ENCODE measurements at places on chromosomes 3 and 15.
A peak's percentile ranks its signal among the peaks of the same experiment; 100 is the strongest.

GRCh38 chr3:136882571-136882970 is 20.6 kb downstream of the NCK1 start:
- DNase-seq = no peak

DNA sequence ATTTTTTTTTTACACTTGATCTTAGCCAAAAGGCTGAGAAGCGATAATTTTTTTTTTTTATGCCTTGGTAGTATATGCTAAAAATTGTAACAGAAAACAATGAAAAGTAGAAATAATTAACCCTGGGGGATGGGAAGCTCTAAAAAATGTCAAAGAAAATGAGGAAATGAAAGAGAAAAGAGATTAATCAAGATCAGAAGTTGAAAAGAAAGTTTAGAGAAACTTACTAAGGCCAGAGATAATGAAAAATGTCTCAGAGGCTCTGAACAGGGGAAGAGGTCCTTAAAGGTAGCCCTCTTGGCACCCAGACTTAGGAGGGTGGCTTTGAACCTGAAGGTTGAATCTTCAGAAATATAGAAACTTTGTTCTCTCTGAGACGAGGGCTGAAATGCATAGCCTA is 58.6 kb upstream of the ZBED2 start:
- no peak for DNase-seq

DNA sequence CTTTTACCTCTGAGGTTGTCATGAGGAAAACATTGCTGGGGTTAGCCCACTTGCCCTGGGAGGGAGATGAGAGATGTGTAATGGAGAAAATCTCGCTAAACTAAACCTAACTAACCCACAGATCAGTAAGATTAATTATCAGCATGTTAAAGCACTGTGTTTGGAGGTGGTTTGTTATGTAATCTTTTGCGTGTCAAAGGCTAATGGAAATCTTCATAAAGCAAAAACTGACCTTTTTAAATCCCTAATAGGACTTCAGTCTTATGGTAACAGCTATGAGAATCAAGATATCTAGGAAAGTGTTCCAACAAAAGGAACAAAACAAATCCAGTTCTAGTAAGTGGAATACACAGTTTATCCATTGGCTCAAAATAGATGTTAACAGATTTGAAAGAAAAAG is 102.7 kb downstream of the PLOD2 start:
- DNase-seq = no peak

GRCh38 chr3:124974691-124975090 is 40.1 kb upstream of the MUC13 start:
- DNase-seq = peak; percentile 21

GRCh38 chr15:36659917-36660316 is 80.5 kb downstream of the CDIN1 start:
- DNase-seq = no peak

DNA sequence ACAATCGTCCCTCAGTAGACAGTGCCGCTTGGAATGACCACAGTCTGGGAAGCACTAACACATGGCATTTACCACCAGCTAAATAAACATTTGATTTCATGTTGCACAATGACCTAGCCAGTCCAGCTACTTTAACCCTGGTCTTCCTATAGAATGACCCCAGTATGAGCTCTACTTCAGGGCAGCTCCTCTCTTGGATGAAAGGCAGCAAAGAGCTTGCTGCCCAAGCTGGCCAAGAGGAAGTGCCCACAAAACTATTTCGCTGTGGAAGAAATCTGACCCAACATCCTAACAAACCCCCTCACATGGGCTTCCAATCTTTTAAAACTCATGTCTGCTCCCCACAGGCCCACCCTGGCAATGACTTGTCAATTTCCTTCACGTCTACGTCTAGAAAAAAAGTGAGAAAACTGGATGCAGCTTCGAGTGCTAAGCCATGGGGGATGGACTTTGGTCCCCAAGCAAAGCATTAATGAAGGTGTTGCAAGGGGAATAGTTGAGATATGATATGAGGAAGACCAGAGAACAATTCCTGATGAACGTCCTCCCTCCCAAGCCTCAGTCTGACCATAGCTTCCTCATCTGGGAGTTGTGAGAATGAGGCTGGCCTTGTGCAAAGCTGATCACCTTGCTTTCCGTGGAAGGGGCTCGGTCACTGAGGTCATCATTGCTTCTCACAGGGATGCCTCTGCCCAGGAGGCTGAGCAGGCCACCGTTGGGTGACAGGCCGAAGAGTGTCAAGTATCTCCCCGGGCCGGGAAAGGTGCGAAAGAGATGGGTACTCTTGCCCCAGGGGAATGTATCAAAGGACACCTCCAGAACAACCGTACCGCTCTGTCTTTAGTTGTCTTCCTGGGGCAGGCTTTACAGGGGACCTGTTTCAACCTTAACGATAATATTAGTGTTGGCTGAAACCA is 964 bp downstream of the SLC25A20 start:
- no peak for DNase-seq

DNA sequence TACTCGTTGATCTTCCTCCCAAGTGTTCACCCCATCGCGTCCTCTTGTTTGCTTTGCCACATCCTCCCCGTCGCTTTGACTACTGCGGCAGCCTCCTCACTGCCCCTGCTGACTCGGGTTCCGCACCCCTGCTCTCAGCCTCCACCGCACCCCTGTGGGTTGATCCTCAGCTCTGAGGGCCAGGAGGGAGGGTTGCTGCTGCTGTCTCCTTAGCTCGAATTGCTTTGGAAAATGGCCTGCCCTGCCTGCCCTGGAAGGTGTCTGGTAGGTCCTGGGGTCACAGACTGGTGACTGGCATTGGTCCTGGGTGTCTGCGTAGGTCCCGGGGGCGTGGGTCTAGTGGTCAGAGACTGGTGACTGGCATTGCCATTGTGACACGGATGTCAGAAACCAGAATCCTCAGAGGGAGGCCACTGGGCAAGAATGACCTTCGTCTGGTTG is 9.4 kb downstream of the MUC4 start:
- no peak for DNase-seq

- DNase-seq = no peak
These were observed 378.1 kb downstream of the TIGIT start for GRCh38 chr3:114671741-114672510.

DNA sequence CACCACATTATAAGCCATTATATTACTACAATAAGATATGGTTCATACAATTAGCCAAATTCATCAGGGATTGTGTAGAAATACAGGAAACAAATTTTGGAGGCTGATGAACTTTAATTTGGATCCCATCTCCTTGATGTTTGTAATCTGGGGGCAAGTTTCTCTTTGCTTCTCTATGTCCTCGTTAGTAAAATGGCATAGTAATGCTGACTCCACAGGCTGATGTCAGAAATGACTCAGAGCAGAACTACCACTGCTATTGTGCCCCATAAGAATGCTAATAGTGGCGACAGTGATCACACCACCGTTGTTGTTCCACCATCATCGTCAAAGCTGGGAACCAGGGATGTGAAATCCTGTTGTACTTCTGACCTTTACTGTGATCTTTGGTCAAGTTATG is 722.3 kb upstream of the LMCD1 start:
- no peak for DNase-seq

GRCh38 chr3:184230603-184231528 is 1.5 kb downstream of the VWA5B2 start:
- DNase-seq = no peak

GRCh38 chr3:127424766-127425504 is 137.1 kb upstream of the PRR20G start:
- DNase-seq = no peak

- no peak for DNase-seq
These were observed 47.7 kb downstream of the PDZRN3 start for GRCh38 chr3:73576999-73577461.

DNA sequence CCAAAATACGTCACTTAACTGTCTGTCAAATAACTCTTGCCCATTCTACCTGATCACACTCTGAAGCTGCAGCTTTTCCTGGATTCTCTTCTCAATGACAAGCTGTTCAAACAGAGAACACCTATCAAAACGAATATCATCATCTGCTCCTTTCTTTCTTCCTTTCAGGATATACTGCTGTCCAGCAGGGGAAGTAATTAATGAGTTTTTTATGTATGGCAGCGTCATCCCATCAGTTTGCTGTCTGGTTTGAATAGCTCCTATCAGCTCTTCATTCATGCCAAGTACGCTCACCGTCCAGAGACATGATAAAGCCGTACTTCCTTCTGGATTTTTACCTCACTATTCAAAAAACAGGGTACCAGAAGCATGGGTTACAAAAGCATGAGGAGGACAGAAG is at the start of gene CHRM5:
Gene CHRM5, plus strand, starts transcription at position 274 of the 400 bp plus-strand sequence. CDS start 94,221 bp downstream, outside the sequence.
- no peak for DNase-seq

- no peak for DNase-seq
These were observed 168.8 kb downstream of the CHDH start for GRCh38 chr3:53677413-53677812.

GRCh38 chr3:112074616-112075497 is 11.3 kb upstream of the C3orf52 start:
- DNase-seq = no peak

DNA sequence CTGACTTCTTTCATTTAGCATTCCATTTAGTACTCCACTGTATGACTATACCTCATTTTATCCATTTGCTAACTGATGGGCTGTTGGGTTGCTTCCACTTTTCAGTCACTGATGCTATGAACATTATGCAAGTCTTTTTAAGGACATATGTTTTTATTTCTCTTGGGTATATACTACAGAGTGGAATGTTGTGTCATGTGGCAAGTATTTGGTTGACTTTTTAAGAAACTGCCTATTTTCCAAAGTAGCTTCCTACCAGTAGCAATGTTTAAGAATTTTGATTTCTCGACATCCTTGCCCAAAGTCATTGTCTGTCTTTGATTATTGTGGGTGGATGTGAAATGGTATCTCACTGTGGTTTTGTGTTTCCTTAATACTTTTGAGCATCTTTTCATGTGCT is 110.1 kb upstream of the TPM1 start:
- no peak for DNase-seq

- peak; percentile 68 for DNase-seq
These were observed at the start of gene THPO for GRCh38 chr3:184377882-184378445. THPO (minus strand) TSS chr3:184378207; CDS start chr3:184376259, 1,948 bp downstream.

- no peak for DNase-seq
These were observed 11.2 kb downstream of the SOX2 start for GRCh38 chr3:181722766-181723425.

DNA sequence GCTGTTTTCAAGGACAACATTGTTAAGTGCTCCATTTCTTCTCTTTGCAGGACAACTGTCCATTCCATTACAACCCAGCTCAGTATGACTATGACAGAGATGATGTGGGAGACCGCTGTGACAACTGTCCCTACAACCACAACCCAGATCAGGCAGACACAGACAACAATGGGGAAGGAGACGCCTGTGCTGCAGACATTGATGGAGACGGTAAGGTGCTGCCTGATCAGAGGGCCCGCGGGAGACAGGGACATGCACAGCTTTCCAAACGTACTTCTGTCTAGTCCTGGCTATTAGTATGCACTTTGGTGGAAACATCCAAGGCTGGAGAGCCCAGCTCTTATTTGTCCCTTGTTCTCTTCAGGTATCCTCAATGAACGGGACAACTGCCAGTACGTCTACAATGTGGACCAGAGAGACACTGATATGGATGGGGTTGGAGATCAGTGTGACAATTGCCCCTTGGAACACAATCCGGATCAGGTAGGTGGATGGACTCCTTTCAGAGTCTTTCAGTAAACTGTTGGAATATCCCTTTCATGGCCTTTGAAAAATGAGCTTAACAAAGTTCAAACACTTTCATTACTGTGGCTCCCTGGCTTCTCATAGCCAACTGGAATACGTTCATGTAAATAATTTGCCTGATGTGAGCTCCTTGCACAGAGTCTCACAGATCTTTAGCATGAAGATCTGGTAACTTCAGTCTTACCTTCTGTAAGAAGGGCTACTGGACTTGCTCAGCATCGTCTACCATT is 10.4 kb downstream of the THBS1 start:
- no peak for DNase-seq

GRCh38 chr3:119240101-119240590 is 532 bp downstream of the B4GALT4 start:
- no peak for DNase-seq

GRCh38 chr3:51436998-51437639 is 46.0 kb downstream of the RBM15B start:
- DNase-seq = no peak

GRCh38 chr3:42847731-42848130 is 27.9 kb downstream of the CYP8B1 start:
- no peak for DNase-seq

GRCh38 chr15:99180086-99180963 is 69.1 kb downstream of the TTC23 start:
- DNase-seq = no peak

- DNase-seq = no peak
These were observed 201.5 kb downstream of the SOX2 start for GRCh38 chr3:181913254-181913653.

- DNase-seq = no peak
These were observed 48.5 kb downstream of the PXYLP1 start for GRCh38 chr3:141280086-141280485.

GRCh38 chr15:25240461-25241021 is 198.3 kb downstream of the UBE3A start:
- no peak for DNase-seq

GRCh38 chr3:160115387-160115786 is 109.8 kb upstream of the C3orf80 start:
- no peak for DNase-seq

DNA sequence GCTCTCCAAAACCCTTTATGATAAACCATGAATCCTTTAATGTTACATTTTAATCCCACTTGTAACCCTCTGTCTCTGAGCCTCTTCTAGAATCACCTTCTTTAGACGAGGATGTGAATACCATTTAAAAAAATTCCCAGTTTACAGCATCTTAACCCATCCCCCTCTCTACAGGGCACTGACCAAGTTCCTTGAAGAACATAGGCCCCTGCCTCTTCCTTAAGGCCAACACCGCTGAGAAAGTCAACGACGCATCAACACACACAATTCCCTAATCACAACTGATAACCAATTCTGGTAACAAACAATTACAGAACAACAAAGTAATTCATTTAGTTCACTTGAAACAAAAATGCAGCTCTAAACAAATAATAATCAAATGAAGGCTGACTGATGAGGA is 130.3 kb downstream of the DLG1 start:
- DNase-seq = no peak

DNA sequence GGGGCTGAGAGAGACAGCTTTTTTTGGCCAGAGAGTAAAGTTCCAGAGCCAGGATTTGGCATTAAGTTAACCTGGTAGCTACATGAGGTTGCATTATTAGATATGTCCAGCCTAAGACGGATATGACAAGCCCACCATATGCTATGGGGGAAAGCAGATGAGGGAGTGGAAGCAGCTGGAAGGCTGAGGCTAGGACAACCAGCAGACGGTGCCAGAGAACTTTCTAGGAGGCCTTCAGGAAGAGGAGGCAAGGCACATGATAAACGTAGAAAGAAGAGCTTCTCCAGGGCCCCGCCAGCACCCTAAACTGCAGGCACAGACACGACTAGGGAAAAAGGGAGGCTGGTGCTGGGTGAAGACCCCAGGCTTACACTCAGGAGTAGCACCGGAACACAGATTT is 87.0 kb downstream of the CTNNB1 start:
- no peak for DNase-seq
